T-helper 1 cell (primary cell): ENCODE measurements at places on chromosomes 4 and X.

DNA sequence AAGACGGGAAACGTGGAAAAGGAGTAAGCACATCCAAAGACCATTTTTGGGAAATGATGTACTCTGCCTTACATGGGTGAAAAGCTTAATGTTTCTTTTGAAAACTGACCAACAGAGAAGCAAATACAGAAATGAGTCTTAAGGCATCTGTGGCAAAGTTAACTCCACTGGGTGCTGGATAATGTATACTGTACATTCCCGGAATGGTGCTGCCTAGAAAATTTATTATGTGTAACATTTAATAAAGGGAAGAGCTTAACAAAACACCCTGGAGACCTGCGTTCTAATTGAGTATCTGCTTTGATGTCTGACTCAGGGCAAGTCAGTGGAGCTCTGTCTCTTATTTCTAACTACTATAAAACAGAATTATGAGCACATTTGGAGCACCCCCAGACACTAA is 230.2 kb downstream of the MID1 start:
- DNase-seq = no peak

DNA sequence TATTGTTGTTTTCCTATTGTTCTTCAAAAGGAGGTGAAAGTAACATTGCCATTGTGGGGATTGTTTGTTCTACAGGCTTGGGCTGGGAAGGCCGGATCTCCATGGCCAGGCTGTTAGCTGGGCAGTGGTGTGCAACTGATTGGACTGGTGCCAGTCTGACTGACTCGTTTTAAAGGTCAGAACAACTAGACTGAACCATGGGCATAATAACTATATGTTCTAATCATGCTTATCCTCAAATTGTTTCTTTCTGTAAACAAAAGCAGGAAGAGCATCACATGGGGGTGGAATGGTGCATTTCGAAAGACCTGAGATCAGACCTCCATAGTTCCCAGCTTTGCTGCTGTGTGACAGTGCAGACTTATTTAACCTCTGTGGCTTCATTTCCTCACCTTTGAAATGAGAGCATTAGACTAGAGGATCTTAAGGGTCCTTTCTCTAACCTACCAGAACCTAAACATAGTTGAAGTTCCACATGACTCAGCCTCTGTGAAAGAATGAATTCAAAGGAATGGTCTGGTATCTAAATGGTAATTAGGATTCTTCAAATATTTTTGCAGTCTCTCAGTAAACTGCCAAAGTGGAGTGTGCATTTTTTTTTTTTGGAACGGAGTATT is 66.7 kb upstream of the PGRMC2 start:
- DNase-seq = no peak

DNA sequence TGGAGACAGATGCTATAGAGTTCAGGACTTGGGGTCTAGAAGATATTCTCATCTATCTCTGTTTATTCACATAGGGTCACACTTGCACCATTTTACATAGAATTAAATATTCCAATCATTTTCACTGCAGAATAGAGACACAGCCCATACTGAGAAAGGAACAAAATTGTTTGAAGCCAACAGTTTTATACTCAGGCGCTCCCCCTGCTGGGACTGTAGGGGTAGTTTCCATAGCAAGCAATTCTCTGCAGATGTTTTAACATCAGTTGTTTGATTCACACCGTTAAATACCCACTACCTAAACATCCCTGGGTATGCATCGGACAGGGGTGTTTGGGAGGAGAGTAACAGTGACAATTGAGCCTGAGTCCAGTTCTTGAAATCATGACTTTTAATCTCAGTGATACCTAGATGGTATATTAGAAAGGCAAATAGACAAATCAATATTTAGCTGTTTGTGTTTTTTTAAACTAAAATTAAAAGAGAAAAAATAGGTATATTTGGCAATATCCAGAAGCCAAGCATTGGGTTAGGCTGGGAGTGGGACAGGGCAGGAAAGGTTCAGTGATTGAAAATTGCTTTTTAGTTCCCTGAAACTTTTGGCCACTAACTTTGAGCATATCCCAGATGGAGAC is 33.8 kb downstream of the LONRF3 start:
- peak; percentile 12 for DNase-seq

- no peak for DNase-seq
Observed at GRCh38 chr4:85381968-85382367, 93.0 kb upstream of the ARHGAP24 start.

GRCh38 chr4:176441594-176441993 is 121.8 kb downstream of the SPCS3 start:
- no peak for DNase-seq

- DNase-seq = no peak
Observed at GRCh38 chrX:636981-637659, 6.5 kb downstream of the SHOX start.

DNA sequence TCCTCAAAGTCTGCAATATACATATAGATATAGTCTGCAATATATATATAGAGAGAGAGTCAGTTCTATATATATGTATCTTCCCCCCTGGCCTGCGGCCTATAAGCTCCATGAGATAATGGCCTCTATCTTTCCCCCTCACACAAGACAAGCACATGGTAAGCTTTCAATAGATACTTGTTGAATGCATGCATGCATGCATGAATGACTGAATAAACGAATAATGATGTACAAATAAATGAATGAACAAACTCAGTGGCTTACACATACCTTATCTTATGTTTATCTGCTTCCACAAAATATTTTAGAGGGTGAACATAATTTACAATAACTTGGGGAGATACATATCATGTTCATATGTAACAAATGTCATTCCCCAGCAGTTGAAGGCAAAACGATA is 6.3 kb upstream of the GPM6A start:
- DNase-seq = no peak

DNA sequence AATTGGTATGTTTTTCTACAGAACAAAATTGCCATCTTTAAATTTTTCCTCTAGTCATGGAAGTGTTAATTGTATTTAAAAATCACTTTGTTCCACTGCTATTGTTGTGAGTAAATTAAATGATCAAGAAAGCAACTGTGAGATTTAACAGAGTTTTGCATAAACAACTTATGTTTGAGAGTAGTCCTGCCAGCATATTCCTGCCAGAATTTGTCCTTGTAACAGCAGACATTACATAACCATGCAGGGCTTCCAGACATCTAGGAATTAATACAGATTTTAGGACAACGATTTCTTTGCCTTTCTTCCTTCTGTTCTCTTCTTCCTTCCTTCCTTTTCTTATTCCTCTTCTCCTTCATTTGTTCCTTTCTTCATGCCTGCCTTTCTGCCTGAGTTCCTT is 125.5 kb downstream of the HTR2C start:
- no peak for DNase-seq

DNA sequence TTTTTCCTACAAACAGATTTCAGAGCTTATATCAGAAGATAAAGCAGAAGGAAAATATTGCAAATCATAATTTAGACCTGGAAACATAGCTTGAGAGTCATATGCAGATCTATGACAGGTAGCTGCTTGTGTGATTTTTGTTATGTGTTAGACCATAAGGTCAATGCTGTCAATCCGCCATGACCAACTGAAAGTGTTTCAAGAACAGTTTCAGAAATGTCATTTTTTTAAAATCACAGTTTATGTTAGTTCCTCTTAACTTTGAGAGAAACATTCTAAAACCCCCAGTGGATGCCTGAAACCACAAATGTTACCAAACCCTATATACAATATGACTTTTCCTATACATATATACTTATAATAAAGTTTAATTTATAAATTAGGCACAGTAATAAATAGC is 391.3 kb upstream of the FAM241A start:
- no peak for DNase-seq

DNA sequence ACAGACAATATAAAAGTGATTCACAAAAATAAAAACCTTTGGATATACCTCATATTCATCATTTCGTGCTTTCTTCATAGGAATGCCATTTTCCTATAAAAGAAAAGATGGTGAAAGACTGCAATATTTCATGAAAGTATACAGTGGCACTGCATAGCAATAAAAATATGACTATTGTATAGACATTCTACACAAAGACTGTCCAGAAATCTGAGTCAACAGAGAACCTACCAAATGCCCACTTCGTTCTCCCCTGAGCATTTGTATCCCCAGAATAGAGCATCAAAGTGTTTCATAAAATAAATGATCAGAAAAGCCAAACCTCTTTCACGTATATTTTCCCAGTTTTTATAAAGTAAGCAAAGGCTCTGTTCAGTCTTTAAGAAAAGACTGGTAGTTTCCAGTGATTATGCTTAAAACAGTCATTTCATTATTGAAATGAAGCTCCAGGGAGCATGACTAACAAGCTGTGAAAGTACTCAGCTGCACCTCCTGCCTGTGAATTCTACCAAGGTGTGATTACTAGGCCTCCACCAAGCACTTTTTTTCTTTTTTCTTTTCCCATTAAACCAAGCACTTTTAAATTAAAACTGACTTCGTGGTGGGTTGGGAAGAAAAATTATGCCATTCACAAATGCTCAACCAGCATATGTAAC is 20.2 kb downstream of the PPA2 start:
- DNase-seq = no peak

- no peak for DNase-seq
Observed at GRCh38 chrX:22527302-22527701, 254.6 kb downstream of the CBLL2 start.

GRCh38 chr4:174859904-174860303 is 30.9 kb upstream of the GLRA3 start:
- no peak for DNase-seq

DNA sequence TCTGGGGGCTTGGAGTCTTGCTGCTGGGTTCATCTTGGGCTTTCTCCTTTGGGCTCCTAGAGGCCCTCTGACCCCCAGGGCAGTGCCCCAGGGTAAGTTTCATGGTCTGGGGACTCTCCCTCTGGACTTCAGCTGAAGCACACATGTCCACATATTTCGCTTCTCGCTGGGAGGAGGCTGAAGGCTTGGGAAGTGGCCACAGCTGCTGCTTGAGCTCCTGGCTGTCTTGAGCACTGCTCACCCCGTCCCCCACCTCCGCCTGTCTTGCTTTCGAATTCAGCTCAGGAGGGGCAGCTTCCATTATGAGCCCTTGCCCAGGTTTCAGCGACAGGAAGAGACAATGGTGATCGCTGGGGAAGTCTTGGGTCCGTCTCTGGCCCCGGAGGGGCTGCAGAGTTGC is 3.7 kb downstream of the C4orf54 start:
- DNase-seq = no peak

GRCh38 chrX:87583679-87584078 is 66.1 kb downstream of the KLHL4 start:
- DNase-seq = no peak

- DNase-seq = no peak
Observed at GRCh38 chr4:107423677-107424405, 296.2 kb downstream of the PAPSS1 start.

DNA sequence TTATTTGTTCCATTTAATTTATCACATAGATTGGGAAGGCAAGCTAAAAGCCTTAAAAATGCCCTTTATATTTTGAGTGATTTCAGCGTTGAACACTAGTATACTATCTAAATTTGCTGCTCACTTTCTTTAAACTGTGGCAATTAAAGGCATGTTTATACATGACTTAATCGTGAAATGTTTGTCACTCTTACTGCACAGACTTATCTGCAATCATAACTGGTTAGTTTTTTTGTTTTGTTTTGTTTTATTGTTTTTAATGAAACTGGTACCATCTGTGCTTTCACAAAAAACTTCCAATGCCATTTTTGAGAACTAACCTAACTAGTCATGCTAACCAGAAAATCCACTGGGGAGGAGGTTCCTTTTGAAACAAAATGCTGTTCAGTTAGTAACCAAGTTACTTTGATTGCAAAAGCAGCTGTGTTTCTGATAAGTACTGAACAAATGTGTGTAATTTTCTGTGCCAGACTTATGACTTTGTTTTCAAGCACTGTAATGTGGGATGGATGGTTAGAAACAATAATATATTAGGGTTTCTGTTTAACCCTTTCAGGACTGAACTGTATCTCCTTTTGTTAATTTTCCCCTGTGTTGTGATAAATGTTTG is 56.1 kb downstream of the CCKAR start:
- no peak for DNase-seq

GRCh38 chrX:80816051-80816450 is 6.4 kb upstream of the BRWD3 start:
- DNase-seq = no peak

DNA sequence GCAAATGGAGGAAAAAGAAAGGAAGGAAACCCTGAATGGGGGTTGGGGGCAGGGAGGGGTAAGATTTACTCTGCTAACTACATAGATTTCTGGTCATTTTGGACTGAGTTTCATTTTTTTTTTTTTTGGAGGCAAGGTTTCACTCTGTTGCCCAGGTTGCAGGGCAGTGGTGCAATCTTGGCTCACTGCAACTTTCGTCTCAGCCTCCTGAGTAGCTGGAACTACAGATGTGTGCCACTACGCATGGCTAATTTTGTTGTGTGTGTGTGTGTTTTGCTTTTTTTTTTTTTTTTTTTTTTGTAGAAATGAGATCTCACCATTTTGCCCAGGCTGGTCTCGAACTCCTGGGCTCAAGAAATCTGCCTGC is 223.5 kb downstream of the APBB2 start:
- DNase-seq = no peak

DNA sequence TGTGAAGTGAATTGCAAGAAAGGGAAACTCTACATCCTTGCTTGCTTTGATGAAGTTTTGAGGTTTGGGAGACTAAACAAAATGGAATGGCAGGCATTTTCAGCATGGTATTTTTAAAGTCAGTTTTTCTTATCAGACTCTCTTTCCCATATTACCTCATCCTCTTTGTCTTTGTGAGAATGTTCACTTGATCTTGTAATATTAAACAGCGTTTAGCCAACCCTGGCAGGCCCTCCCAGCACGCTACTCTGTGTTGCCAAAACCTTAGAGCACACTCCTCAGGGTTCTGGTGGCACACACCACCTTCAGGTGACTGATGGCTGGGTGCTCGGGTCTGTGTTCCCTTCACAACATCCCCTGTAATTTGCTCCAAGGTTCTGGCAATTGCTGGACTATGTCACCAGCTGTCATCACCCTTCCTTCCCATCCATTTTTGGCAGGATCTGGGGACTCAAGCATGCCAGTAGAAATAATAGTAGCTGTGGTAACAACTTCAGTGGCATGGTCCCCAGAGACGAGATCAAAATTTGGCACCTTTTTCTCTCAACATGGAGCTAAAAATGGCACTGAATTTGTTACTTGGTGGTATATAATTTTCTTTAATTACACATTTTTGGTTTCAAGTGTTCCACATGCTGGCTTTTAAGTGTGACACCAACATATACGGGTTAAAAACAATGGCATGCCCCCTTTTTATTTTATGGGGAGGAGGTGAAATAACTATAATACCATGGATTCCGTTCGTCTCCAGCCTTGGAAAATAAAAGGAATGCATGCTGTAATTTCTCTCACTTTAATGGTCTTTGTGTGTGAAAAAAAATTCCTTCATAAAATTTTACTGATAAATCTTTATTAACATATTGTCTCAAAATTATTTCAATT is 273.1 kb downstream of the DCTD start:
- no peak for DNase-seq

- no peak for DNase-seq
Observed at GRCh38 chr4:78310740-78311115, 240.8 kb upstream of the ANXA3 start.

DNA sequence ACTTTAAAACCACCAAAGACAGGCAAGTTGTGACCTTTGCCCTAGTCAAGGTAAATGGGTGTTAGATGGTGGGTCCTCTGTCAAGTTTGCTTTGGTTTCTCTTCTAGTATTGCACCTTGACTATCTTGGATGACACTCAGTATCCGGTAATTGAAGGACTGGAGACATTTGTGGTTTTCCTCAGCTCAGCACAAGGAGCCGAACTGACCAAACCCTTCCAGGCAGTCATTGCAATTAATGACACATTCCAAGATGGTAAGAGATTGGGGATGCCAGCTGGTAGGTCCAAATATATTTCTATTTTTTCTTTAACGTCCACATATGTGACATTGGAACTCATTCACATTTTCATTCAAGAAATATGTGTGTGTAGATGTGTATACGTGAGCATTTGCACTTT is 69.3 kb upstream of the ANXA3 start:
- no peak for DNase-seq
